ENCODE measurements at places on chromosomes 12 and 14.

DNA sequence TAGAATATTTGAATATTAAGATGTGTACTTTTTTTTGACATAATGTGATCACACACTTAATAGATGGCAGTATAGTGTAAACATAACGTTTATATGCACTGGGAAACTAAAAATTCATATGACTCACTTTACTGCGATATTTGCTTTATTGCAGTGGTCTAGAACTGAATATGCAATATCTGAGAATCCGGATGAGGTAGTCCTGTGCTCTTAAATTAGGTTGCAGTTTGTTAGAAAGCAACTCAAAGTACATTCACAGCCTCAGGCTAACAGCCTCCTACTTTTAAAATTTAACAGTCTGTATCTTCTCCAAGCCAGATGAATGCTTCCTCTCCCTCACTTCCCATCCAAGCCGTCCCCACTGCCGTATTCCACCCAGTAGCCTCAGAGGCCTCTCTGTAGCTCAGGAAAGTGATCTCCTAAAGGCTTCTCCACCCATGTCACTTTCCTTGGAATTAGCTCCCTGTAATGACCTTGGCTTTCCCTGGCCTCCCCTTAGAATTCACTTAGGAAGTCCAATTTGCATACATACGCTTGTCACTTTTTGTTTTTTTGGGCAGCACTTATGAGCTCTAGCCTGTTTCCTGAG, 43.7 kb downstream of the TESPA1 start:
- no peak for DNase-seq

DNA sequence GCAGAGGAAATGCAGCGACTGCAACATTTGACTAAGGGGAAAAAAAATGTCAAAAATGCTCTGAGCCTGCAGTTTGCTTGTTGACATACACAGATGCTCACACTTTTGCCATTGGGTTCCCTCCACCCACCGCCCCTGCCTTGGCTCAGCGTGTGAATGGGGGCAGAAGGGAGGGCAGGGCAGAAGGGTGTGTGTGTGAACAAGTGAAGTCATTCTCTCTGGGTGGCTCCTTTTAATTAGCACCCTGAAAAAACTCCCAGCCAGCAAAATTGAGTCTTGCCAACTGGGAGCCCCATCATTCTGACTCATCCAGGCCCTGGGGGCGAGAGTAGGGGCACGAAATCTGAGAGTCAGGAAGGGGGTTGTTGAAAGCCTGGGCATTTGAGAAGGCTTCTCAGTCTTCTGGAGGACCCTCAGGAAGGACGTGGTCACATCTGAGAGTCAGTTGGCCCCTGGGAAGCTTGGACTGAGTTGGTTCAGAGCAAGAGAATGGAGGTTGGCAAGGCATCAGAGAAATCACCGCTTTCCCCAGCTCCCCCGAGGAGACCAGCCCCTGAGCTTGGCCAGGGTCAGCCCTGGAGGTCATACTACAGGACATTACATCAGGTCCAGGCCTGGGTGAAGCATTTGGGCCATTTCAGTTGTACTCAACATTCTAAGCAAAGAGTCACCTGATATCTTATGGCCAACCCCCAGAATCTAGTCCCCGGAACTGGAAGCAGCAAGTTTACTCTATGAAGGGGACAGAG, 22.7 kb upstream of the KRT78 start:
- DNase-seq, result no peak

DNA sequence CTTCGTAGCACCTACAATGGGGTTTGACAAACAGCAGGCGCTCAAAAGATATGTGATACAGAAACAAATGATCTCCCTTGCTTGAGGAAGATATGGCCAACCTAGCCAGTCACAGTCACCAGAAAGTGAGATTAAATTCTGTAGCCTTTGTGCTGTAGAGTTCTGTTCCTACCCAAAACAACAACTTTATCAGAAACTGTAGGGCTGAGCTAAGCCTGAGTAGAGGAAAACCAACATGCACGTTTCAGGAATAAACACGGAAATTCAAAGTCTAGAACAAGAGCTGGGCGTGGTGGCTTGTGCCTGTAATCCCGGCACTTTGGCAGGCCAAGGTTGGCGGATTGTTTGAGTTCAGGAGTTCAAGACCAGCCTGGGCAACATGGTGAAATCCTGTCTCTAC, 23.0 kb downstream of the AICDA start:
- no peak for DNase-seq

DNA sequence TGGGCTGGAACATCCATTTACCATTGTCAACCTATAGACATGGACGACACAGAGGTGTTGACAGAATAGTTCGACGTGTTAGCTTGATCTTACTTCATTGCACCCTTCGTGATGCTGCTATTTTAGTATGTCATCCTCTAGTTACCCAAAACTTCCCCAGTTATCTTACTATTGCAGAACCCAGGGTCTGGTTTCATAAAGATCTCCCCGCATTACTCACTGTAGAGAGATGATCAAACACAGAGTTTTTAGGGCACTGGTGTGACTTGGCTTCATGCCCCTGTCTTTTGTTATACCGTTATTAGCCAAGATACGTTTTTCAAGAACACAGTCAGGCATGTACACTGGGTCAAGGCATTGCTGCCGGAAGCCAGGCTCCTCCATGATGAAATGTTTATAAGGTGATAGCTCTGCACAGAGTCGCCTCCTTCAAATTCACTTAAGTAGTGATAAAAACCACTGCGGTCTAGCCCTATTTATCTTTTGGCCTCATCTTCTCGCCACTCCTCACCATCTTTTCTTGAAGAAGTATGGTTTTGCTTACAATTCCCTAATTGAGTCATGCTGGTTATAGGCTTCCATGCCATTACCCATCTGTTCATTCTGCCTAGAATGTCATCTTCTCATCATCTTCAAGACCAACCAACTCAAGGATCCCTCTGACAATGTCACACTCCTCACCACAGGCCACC, 1127.9 kb downstream of the VRK1 start:
- DNase-seq, result no peak

DNA sequence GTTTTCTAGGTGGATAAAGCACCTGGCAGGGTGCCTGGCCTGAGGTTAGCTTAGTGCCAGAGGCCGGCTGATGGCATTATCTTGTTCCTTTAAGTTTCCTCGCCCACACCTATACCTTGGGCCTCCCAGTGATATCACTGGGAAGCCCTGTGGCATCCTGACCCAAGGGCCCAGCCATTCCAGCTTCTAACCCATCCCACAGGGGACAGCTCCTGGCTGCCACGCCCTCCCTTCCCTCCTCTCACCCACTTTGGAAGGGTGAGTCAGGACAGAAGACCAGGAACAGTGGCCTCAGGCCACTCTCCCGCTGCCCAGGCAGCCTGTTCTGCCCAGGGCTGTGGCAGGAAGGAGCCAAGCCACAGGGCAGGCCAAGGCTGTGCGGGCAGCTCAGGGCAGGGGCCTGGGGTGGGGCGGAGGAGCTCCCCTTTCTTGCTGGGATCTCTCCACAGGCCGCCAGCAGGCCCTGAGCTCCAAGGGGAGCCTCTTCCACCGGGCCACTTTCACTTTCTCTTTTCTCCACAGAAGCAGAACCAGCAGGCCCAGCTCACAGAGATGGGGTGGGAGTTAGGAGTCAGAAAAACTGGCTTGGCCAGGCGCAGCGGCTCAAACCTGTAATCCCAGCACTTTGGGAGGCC, 75.1 kb downstream of the IRF2BPL start:
- DNase-seq, result peak; percentile 30

DNA sequence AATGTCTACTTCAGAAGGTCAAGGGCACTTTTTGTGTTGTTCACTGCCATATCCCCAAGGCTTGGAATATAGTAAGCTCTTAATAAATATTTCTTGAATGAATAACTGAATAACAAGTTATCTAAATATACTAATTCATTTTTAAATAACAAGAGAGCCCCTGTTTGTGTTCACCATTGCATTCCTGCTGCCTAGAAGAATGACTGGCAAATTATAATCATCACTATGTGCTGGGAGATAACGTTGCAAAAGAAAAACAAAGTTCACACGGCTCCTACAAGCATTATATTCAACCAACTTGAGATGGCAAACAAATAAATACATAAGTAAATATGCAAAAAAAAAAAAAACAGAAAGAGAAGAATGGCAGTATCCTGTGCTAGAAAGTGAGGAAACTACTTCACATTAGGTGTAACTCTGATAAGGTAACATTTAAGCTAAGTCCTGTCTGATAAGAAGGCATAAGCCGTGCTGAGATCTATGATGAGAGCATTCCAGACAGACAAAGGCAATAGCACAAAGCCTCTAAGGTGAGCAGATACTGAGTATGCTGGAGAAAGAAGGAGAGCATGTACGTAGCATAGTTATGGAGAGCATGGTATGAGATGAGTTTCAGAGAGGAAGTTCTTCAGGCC, 9.2 kb upstream of the TSPAN8 start:
- no peak for DNase-seq

GRCh38 chr14:48075487-48075886, 400.1 kb upstream of the MDGA2 start:
- DNase-seq, result no peak

DNA sequence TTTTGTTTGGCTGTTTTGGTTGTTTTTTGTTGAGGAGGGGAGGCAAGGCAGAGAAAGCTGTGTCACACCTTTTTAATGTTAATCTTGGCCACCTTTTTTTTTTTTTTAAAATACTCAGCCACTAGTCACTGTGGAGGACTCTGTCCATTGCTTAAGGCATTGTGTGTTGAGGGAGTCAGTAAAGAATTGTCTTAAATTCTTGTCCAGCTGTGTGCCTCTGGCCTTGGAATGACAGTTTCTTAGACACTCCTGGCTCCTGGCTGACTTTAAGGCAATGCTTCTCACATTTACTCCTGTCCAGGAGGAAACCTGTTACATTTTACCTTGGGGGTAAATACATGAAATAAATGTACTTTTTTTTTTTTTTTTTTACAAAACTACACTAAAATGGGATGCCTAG, 18.1 kb upstream of the SMCO2 start:
- DNase-seq, result no peak

DNA sequence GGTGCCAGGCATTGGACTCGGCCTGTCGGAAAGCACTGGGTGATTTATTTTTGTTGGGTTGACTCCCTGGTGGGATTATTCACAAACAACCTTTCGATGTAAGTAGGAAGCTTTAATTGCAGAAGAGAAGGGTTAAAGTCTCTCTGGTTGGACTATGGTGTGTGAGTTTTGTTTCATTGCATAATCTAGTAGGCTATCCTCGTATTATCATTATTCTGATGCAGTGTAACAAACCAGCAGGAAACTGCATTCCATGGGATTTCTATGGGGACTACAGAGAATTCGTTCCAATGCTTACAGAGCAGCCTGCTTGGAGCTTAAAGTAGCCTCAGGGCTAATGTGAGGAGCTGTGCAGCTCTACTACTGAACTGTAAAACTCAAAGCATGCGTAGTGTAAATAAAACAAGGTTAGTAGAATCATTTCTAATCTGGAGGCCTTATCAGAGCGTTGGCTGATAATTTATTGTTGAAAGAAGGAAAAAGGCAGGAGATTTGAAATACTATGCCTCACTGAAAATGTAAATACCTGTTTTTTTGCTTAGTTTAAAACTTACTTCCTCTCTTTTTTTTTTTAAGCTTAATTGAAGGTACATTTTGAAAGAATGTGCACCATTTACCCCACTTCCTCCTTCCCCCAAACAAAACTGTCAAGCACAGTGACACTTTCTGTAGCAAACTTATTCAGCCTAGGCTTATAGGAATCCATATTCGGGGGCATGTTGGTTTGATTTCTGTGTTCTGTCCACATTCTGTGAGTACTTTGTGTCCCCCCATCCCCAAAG, 226.7 kb downstream of the NPAS3 start:
- no peak for DNase-seq

DNA sequence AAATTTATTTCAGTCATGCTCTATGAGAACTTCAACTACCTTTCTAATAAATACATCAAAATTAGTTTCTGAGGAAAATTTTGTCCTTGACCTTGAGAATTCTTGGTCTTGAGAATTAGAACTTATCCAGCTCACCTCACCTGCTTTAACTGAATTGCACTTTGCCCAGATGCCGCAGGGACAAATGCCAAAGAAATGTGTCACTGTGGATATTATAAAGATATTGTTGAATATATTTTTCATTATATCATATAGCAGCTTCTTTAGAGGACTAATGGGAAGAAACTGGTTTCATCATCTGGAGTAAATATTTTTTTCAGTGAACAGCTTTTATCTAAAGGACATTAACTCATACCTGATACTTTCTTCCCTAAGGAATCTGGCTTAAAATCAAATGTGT, 54.1 kb downstream of the LRP6 start:
- no peak for DNase-seq

DNA sequence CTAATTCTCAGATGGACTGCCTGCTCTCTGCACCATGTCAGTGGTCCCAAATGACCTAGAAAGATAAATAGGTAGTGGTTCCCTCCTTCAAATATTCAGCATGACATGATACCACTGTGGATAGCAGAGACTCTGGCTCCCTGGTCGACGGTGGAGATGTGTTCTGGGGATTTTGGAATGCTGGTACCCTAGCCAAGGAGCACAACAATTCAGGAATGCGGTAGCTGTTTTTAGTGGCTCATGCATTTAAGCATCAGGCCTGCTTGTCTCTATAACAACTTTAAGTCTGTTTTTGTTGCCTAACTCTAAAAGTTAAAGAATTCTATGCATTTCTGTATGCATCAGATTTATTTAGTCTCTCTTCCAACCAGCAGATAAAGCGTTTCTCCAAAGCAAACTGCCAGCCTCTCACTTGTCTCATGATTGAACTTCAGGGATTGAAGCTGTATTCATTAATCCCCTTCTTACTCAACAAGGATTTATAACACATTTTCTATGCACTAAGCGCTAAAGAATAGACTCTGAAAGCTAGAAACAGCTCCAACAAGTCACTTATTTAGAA, 164.9 kb upstream of the BMP4 start:
- DNase-seq, result no peak

DNA sequence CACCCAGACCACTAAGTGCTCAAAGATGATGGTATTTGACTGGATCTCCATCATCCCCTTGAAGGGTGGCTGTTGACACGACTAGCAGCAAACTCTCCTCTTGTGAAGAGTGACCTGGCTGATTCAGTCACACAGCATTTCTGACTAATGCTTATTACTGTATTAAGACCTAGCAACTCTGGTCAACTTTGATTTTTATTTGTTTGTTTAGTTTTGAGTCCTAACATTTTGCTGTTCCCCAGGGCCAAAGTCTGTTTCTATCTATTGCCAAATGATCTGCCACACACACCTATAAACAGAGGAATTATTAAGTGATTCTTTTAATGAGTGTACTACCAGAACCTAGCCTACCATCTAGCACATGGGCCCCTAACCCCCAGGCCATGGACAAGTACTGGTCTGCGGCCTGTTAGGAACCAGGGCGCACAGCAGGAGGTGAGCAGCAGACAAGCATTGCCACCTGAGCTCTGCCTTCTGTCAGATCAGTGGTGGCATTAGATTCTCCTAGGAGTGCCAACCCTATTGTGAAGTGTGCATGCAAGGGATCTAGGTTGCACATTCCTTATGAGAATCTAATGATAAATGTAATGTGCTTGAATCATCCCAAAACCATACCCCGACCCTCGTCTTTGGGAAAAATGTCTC, 120.0 kb downstream of the RPS6KA5 start:
- DNase-seq, result no peak

GRCh38 chr14:103898204-103898603, 30.1 kb upstream of the TDRD9 start:
- no peak for DNase-seq

- DNase-seq, result no peak
Observed at GRCh38 chr14:99529899-99530298, 48.7 kb downstream of the CCNK start.

GRCh38 chr12:46413368-46413767, 40.8 kb upstream of the SLC38A2 start:
- no peak for DNase-seq

GRCh38 chr12:104788840-104789271, 169.2 kb downstream of the SLC41A2 start:
- DNase-seq, result no peak

All from T-helper 2 cell (primary cell).